ENCODE measurements at places on chromosomes 4 and X.

DNA sequence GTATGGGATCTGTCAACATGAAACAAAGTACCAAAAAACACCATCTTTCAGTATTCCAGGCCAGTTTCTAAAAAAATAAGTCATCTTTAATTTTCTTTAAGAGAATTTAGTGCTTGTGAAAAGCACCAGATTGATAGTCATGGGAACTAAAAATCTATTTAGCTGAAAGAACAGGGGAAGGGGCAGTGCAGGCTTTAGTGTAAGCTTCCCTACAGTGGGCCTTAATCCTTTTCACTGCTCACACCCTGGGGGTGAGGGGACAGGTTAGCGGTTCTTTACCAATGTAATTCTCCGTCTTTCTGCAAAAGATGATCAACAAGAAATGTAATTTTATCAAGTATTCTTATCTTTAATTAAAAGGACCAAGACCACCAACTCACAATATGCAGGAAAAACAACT lies 47.1 kb downstream of the CHIC2 start:
- no peak for DNase-seq

GRCh38 chr4:107747748-107748486 lies 27.9 kb upstream of the PAPSS1 start:
- DNase-seq: no peak

DNA sequence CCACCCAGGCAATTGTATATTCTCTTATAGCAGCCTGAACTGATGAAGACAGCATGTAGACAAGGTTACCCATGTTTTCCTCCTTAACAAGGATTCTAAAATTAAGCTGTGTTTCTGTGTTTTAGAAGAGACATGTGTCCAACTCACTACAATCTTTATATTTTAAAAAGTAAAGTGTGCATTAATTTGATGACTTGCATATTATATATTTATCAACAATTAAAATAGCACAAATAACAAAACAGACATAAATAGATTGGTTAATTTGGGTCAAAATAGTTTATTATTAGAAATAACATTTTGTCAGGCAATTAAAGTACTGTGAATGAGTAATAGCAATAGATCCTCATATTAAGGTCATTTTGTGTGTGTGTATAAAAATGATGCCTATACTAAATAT lies 357.1 kb downstream of the PDGFC start:
- no peak for DNase-seq

DNA sequence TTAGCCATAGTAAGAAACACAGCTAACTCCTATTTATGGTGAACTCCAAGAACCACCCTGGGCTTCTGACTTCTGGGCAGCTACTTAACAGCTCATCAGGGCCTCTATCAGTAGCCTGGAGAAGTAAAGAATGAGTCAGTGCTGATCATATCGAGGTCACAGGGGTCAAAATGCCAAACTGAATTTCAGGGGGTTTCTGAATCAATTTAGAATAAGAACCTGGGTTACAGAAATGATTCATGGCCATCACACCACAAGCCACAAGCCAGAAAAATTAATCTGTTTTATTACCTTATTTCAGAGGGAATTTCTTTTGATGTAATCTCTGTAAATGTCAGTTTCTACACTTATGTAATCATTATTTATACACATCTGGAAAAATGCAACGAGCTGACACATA lies 64.4 kb downstream of the CHST7 start:
- DNase-seq: no peak

- DNase-seq: no peak
Observed at GRCh38 chr4:95508421-95508820, 40.4 kb downstream of the UNC5C start.

DNA sequence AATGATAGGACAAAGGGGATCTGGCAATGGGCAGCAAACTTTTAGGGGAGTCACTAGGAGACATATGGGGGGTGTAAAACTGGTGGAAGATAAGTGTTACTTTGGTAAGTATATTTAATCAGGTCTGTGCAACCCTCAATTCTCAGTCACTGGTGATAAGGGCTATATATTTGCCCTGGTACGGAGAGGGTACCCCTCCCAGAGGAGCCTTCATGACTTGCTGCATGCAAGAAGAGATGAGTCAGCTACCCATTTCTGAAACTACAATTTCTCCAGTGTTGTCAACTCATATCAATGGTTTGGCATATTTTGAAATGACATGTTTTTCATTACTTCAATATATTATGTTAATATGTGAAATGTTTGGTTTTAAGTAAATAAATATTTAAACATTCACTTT lies 14.3 kb downstream of the SMARCAD1 start:
- no peak for DNase-seq

DNA sequence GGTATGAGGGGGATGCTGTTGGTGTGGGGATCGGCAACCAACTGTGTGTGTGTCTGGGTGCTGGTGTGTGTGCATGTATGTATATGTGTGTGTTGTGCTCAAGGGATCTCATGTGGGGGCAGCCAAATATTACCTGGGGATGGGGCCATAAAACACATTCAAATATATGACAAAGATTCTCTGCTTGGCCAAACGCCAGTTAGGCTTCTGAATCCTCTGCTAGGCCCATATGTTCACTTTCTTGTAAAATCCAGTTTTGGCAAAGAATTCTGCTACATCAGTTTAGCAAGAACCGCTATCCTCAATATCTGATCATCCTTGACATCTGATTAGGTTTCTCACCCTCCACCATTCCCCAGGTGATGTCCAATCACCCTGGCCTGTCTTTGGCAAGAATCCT lies 106.6 kb downstream of the RASL11B start:
- DNase-seq: no peak

- DNase-seq: no peak
Observed at GRCh38 chrX:10098270-10098713, 58.5 kb upstream of the CLCN4 start.

DNA sequence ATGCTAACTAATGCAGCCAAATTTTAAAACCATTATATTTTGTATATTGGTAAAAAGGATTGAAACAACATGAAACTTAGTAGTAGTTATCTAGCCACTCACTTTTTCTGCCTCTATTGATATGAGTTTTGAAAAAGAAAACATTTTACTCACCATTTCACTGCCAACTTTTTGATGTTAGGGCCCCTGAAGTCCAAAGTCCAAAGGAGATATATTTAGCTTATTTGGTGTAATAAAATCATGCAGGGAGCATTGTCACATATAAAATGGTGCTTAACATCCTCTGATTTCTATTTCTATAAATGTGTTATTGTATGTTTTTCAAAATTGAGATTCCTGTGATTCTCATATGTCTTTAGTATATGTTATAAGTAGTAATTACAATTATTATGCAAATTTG lies 24.5 kb upstream of the CXCL3 start:
- no peak for DNase-seq

DNA sequence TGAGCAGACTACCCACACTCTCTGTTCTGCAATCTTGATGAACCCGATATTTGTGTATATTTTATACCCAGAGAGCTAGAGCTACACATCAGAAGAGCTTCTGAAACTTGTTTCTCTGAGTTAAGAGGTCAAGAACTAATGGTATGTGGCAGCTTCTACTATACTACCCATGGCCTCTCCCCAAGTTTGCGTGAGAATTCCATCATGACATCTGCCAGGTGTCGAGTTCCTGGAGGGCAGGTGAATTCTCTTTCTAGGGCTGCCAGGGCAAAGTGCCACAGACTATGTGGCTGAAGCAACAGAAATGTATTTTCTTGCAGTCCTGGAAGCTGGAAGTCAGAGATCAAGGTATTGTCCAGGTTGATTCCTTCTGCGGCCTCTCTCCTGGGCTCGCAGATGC lies 4.4 kb downstream of the SORCS2 start:
- DNase-seq: no peak

GRCh38 chr4:84498935-84499623 lies at the start of gene NKX6-1:
Gene NKX6-1, minus strand, starts transcription at chr4:84499292. Its CDS starts 1,064 bp downstream, at chr4:84498228.
- no peak for DNase-seq

GRCh38 chr4:9384126-9384525 lies 21.2 kb downstream of the USP17L30 start:
- no peak for DNase-seq

- no peak for DNase-seq
Observed at GRCh38 chr4:189293459-189293858, 647.2 kb upstream of the FRG1 start.

- DNase-seq: no peak
Observed at GRCh38 chrX:153863251-153863991, 22.6 kb downstream of the L1CAM start.

DNA sequence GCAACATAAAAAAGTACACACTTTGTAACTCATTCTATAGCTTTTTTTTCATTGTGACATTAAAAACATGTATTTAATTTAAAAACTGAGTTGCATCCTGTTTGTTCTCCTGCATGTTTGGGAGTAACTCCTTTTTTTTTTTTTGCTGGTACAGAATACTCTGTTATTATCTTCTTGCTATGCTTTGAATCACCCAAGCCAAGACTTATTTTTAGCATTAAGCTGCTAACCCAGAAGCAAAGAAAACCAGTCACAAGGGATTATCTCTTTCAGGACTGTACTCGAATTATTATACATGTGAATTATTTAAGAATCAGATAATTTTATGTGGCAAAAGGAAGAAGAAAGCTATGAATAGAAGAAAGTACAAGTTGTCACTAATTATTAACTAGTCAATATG lies 194.9 kb downstream of the ADAMTS3 start:
- DNase-seq: no peak

- no peak for DNase-seq
Observed at GRCh38 chr4:55561889-55562288, 15.2 kb upstream of the CLOCK start.

- no peak for DNase-seq
Observed at GRCh38 chrX:40558590-40558989, 22.2 kb upstream of the ATP6AP2 start.

DNA sequence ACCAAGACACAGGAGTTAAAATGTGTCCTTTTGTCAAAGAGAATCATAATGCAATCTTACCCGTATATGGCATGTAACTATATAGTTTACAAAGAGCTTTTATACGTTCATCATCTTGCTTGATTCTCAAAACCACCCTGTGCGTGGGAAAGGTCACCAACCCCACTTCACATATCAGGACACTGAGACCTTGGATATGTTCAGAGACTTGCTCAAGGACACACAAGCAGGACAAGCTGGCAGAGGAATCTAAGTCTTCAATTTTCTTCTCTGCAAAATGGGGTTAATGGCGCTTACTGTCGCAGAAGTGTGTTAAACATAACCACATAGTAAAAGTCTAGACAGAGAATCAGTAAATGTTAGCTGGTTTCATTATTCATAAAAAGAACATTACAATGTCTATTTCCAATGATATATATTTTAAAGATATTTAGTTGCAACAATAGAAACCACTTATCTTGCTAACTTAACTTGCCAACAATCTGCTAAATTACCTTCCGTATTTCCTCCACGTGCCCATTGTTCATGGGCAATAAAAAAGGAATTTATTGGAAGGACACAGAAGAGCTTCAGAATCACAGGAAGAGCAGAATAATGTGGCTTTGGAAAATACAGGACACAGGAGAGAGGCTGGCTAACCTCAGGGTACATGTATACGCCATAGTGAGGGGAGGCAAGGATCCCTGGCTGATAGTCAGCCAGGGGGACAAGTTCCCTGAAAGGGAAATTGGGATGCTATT lies 64.6 kb upstream of the TAPT1 start:
- DNase-seq: no peak

DNA sequence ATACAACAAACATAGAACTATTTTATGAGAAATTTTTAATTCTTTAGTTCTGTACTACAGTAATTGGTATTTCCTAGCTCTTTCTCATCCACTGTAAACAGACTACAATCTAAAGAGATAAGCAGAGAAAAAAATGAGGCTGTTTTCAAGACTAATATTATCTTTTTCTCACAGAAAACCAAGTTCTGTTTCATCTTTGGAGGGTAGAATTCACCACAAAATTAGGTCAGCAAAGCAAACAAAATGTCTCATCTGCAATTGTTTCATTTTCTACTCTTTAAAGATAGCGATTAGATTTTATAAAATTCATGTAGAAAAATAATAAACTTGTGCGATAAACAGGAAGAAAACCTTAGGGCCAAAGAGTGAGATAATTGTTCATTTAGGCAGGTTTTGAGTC lies 10.8 kb downstream of the APOO start:
- DNase-seq: no peak

DNA sequence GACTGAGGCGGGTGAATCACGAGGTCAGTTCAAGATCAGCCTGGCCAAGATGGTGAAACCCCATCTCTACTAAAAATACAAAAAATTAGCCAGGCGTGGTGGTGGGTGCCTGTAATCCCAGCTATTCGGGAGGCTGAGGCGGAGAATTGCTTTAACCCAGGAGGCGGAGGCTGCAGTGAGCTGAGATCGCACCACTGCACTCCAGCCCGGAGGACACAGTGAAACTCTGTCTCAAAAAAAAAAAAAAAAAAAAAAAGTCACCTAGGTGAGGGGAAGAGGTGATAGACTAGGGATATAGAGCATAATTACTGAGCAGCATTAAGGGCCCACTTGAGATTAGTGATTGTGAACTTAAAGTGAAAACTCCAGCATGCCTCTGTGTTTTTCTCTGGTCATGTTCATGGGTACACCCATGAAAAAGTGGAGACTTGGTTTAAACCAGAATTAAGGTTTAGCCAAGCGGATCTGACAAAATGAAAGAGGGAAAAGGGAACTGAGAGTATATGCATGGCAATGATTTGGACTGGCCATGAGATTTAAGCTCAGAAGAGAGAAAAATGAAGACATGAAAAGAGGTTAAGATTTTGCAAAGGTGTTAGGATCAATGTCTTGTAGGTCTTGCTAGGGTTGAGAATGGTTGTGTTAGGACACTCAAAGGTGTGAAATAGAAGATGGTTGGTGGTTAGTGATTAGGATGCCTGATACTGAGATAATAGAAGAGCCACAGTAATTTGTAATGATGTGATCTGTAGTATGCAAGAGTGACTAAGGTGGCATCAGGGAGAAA lies 105.0 kb downstream of the RAB28 start:
- no peak for DNase-seq

DNA sequence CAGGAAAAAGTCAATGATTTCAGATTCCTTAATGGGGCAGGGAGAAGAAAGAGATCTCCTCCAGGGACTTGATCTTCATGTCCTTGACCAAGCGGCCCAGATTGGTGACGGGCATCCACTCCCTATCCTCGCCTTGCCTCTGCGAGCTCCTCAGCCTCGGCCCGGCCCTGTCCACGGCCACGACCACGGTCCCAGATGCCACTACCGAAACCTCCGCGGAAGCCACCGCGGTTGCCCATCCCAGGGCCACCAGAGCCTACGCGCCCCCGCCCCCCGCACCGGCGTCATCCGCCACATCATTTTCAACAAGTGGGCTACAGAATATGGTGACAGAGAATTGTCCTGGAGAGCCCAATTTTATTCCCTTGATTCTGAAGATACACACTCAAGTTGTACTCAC lies 751.2 kb upstream of the PABPC4L start:
- no peak for DNase-seq

GRCh38 chrX:31092970-31093638 lies 21.3 kb upstream of the FTHL17 start:
- DNase-seq: no peak
